ENCODE measurements at places on chromosomes 2 and 18.

DNA sequence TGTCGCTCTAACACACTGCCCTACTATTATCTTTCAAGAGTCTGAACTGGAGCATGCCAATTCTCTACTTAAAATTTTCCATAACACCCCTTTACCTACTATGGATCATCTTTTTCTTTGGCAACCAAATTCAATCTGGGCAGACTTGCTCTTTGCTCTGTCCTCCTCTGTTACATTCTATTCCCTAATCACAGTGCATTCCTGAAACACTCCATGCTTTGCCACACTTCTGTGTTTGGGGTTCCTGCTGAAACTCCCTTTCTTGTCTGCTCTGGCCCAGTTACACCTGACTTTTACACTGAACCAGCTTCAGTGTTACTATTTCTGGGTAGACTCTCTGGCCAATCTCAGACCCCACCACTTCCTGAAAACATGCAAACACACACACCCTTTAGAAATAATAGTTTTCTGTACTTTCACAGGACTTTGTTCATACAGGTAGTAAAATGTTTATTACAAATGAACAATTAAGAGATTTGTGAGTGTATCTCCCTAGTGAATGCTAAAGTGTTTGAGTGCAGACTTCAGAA lies 119.9 kb upstream of the DCC start:
- no peak for DNase-seq

DNA sequence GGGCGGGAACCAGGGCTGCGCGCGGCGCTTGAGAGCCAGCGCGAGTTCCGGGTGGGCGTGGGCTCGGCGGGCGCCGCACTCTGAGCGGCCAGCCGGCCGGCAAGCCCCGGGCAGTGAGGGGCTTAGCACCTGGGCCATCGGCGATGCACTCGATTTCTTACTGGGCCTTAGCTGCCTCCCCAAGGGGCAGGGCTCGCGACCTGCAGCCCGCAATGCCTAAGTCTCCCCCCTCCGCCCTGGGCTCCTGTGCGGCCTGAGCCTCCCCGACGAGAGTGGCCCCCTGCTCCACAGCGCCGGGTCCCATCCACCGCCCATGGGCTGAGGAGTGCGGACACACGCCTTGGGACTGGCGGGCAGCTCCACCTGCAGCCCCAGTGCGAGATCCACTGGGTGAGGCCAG lies 36.5 kb upstream of the MAP2 start:
- no peak for DNase-seq

DNA sequence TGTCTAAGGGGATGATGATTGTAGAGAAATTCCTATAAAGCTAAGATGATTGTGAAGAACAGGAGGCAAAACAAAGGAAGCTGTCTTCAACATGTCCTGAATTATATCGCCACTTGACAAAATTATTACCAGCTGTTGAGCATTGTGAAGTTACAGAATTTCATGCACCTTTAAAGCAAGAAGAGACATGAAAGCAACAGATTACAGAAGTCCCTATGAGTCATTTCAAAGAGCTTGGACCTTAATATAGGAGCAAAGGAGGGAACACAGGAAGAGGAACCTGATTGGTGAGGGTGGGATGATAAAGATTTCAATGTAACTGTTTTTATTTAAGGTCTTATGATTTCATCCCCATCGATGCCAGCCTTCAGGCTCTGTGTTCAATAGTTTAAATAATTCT lies 526.9 kb upstream of the HNMT start:
- DNase-seq = no peak

GRCh38 chr2:86000938-86001312 lies 104.8 kb downstream of the POLR1A start:
- DNase-seq = no peak

DNA sequence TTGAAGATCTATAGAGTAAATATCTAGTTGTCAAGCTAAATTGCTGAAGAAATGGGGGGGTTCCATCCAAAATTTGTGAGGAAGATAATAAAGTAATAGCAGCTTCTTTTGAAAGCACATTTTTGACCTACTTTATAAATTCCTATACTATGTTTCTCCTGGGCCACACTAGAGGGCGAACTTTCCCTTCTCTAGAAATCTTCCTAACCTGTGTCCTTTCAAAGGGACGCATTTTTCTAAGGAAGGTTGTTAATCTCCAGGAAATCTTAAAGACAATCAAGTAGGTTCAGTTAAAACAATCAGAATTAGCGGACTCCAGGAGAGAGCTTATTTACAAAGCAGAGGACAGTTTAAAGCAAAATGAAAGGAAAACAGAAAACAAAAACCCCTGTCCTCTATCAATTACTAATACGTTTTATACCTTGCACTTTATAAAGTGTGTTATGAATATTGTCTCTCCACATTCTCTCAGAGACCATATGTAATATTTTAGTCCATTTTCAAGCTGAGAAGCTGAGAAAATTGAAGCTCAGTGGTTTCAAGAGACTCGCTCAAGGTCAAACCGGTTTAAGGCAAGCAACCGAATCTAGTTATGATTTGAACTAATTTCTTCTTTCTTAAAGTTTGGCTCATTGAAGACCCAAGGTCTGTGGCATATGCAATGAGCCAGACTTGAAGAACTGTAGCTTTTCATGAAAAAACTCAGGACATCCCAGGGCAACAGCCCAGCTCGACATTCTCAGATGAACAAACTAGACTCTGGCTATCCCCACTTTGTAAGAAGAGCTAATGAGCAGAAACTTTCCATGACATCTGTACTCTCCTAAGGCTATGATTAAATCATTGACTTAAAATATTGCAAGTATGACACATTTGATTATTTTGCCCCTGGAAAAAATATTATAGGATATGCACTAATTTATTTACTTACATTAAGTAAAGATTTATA lies 273.6 kb downstream of the PAX3 start:
- no peak for DNase-seq

DNA sequence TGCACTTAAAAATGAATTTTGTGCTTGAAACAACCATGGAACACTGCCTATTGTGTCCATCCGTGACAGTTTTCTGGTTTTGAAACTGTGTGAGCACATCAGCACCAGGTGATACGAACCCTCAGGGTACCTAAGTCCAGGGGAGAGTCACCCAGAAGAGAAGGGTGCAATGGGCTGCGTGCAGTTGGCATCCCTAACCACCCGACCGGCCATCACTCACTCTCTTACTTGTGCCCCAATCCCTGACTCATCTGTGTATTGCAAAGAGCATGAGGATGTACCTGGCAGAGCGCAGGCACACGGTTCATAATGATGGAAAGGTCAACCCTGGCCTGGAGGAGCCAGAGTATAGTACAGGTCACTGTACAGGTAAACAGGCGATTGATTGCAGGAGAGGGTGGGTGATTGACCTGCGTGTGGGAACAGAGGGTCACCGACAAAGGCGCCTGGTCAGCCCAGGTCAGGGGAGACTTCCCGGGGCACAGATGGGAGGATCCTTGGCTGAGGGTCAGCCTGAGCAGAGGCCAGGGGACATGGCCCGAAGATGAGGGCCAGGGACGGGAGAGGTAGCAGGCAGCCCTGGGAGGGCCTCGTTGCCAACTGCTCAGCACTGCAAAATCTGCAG lies 160.3 kb downstream of the SEPTIN10 start:
- no peak for DNase-seq

GRCh38 chr2:38174646-38175423 lies 98.9 kb upstream of the CYP1B1 start:
- DNase-seq = no peak

GRCh38 chr2:48567671-48568070 lies 37.7 kb downstream of the STON1 start:
- no peak for DNase-seq

DNA sequence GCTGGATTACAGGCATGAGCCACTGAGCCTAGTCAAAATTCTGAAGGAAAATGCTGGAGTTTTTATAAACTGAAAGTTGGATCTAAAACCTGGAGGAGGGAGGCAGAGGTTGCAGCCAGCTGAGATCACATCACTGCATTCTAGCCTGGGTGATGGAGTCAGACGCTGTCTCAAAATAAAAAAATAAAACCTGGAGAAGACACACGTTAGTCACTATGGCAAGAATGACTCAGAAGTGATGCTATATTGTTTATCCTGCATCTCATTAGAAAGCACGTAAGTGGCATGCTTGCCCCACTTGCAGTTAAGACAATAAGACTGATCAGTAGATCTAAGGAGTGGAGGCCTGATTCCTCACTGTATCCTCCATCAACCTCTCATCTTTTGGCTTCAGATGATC lies 106.6 kb upstream of the STON1 start:
- no peak for DNase-seq

GRCh38 chr2:221467610-221468009 lies 104.5 kb downstream of the EPHA4 start:
- no peak for DNase-seq

GRCh38 chr2:231795525-231796327 lies 9.5 kb downstream of the COPS7B start:
- DNase-seq = no peak

DNA sequence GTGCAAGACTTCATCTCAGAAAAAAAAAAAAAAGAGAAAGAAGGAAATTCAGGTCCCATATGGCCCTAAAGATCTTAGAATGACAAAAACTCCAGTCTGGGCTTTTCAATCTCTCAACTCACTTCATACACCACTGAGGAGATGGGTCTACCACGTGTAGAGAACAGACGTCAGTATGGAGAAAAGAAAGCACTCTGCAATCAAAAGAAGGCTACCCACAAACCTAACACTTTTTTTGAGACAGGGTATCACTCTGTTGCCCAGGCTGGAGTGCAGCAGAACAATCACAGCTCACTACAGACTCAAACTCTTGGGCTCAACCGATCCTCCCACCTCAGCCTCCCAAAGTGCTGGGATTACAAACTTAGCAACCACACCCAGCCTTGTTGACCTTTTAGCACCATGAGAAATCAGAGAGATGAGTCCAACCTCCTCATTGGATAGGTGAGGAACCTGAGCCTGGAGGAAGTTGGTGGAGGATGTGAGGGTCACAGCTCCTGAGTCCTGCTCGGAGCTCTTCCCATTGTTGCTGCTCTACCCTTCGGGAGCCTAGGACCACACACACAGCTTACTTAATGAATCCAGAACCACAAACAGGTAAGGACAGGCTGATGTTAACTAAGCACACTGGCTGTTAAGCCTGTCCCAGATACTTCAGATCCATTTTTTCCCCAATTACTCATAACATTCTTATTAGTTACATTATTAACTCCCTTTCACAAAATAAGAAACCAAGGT lies 23.7 kb downstream of the TBC1D8 start:
- DNase-seq = no peak

DNA sequence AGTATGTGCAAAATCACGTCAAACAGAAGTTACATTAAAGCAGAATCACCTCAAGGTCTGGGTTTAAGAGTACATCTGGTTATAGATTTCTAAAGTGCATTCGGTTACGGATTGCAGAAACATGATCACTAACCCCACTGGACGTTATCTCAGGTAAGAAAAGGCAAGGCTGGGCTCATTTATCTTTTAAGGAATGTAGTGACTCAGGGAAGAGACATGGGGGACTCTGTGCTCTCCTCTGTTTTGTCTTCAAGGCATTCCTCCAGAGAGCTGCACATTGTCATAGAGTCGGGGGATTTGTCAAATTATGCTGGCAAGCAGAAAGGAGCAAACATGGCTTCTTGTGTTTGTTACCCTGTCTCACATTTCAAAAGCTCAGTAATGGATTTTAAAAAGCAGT lies 14.3 kb downstream of the WDSUB1 start:
- no peak for DNase-seq

- DNase-seq = no peak
Measured at GRCh38 chr2:129884221-129884786, 95.2 kb upstream of the RAB6C start.

DNA sequence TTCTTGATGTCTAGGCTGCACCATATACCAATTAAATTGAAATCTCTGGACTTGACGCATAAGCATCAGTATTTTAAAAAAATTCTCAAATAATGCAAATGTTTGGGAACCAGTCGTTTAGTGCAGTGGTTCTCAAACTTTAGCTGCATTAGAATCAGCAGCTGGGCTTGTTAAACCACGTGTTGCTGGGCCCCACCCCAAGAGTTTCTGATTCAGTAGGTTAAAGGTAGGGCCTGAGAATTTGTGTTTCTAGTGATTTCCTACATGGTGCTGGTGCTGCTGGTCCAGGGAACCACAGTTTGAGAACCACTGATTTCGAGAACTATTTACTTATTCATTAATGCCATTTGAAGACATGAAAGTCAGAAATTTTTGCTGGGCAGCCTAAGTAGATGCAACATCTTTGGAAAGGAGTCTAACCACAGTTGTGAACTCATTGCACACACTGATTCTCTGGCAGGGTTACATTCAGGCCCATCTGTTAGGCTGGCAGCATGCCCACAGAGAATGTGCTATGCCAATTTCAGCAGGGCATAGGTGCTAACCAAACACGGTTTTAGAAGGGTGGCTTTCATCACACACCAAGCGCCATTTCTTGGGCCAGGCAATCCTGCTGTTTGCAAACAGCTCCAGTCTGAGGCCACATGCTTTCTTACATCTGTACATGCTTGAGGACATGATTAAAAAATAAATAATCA lies 26.4 kb upstream of the ATP5MC3 start:
- DNase-seq = no peak

DNA sequence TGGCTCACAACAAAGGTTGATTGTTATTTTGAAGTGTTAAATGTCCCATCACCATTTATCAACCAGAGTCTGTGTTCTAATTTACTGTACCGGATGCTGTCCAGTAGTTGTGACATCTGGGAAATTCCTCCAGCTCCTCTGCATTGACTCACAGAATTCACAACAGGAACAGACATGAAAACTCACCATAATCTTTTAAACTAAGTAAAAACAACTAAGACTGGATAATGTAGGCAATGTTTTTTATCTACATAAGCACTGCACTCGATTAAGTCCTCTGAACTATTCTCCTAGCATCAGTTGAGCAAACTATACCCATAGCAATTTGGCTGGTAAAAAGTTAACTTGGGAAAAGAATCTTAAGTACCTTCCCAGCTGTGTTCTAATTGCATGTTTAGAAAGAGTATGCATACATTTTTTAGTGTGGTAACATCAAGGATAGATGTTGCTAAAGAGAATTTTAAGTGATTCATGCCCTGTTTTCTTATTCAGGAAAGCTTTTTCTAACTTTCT lies 42.9 kb upstream of the MYO1B start:
- no peak for DNase-seq

GRCh38 chr18:55337908-55338521 lies 250.0 kb downstream of the TCF4 start:
- no peak for DNase-seq

DNA sequence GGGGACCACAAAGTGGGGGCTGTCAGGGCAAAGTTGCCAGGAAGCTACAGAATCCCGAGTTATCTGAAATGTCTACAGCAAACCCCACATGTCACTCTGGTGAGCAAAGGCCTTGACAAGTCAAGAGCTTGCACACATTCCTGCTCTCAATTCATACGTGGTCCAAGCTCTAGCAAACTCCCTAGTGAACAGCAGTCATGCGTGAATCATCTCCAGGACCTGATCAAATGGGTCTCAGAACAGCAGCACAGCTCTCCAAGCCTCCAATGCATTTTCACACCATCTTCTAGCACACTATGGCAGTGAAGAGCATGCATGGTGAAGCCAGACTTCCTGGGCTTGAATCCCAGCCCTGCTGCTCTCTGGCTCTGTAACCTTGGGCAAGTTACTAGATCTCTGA lies 68.5 kb downstream of the MYO5B start:
- DNase-seq = no peak

- no peak for DNase-seq
Measured at GRCh38 chr2:54814389-54815147, 91.1 kb downstream of the EML6 start.

- no peak for DNase-seq
Measured at GRCh38 chr2:40725040-40725439, 273.1 kb upstream of the SLC8A1 start.

GRCh38 chr2:180412219-180412618 lies 405.1 kb upstream of the CWC22 start:
- DNase-seq = no peak

GRCh38 chr18:44979748-44980147 lies 299.1 kb downstream of the SETBP1 start:
- DNase-seq = no peak

Data from activated T-cell treated with anti-CD3 and anti-CD28 coated beads, Interleukin-2, amount 50 U/mL, for 1 hour (primary cell).